ENCODE measurements at places on chromosomes 11 and 22.

DNA sequence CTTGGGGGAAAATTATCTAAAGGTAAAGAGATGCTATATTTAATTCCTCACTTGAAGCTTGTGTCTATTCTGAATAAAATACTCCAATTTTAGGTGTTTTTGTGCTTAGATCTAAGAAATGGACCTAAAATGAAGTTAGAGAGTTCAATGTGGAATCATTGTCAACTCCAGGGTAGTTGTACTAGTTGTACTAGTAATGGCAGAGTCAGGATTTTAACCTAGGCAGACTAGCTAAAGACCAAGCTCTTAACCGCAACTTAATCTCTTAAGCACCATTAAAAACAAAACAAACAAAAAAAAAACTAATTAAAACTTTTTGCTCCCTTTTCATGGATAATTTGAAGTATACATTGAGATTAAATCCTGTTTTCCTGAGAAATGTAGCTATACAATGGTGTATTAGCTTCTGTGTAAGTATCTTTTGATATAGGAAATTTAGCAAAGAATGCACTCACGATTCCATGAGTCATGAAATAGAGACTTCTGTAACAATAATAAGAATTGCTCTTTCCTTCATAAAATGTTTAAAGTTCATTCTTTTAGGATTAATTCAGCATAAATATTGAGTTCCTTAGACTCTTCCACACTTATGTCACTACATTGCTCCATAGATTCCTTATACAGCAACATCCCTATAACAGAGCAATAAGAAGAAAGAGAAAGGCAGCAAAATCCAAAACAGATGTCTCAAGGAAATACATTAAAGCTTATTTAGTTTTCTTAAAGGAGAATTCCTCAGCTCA lies 26.5 kb upstream of the SOX6 start:
- DNase-seq = no peak

GRCh38 chr11:67542169-67542568 lies 18.9 kb upstream of the CABP2 start:
- no peak for DNase-seq

DNA sequence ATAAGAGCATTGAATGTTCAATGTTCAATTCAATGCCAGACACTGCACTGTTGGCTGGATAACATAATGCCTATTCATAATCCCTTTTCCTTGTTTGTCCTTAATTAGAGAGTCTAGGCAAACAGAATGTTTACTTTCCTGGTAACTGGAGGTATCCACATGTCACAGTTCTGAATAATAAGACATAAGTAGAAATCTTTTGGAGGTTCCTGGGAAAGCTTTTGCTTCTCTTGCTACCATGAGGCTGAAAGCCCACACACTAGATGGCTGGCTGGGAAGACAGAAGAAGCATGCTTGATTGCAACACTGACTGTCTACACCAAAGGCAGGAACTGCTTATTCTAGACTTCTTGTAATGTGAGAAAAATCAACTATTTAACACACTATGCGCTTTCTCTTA lies 79.5 kb downstream of the GAB2 start:
- no peak for DNase-seq

DNA sequence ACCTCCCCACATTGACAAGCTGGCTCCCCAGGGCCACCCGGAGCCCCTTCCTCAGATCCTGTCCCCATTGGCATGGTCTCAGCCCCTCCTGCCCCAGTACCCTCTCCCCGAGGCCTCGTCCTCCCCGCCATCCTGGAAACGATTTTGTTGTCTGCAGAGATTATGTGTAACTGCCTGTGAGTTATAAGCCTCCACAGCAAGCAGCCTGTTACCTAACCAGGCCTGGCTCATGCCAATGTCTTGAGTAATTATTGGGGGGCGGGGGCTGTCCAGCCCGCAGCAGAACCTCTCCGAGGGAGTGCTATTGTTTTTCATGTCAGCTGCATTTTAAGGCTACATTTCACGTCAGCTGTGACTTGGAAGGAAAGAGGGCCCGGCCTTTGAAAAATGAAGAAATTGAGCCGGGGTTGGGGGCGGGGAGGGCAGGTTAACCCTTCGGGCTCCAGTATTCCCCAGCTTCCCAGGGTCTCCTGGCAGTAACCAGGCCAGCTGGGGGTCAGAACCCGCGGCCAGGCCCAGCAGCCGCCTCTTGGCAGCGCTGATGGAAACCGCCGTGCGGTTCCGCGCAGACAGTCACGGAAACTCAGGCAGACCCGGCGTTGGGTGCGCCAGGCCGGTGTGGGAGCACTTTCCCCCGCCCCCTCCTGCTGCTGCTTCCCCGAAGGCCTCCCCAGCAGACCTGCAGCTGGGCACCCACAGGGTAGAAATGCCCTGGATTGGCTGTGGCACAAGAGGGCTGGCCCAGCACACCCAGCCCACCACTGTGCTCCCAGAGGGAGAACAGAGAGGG lies 59.5 kb downstream of the CDKN1C start:
- DNase-seq = no peak

Measured in activated T-helper 1 cell treated with Interleukin-2 at 50 U/mL for 16 hours (primary cell).